T-helper 22 cell (primary cell): ENCODE measurements at places on chromosomes 1 and 21.

DNA sequence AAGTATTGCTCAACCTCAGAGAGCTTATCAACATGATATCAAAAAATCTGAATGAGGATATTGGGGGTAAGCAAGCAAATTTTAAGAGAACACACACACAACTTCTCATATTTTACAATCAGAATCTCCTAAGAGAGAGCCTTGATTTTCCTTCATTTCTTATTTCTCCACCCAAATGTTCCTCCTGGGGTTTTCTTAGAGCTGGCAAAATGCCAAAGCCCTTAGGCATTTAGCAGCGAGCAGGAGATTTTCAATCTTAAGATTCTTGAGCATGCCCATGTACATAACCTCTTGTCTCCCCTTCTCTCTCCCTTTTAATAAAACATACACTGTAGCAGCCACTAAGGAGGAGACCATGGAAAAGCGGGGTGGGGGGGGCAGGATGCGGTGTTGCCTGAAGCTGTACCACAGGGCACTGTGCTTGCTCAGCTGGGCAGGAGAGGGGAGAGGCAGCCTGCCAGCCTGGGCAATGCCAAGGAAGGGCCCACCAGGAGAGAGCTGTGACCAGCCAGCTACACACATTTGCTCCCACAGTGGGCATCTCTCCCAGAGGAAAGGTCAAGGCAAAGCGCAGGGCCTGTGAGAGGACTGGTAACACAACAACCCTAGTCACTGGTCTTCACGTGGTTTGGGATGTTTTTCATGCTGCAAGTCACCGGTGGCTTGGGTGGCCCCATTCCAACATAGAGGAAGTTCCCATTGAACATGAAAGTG, 4.3 kb downstream of the BRINP2 start:
- no peak for DNase-seq

DNA sequence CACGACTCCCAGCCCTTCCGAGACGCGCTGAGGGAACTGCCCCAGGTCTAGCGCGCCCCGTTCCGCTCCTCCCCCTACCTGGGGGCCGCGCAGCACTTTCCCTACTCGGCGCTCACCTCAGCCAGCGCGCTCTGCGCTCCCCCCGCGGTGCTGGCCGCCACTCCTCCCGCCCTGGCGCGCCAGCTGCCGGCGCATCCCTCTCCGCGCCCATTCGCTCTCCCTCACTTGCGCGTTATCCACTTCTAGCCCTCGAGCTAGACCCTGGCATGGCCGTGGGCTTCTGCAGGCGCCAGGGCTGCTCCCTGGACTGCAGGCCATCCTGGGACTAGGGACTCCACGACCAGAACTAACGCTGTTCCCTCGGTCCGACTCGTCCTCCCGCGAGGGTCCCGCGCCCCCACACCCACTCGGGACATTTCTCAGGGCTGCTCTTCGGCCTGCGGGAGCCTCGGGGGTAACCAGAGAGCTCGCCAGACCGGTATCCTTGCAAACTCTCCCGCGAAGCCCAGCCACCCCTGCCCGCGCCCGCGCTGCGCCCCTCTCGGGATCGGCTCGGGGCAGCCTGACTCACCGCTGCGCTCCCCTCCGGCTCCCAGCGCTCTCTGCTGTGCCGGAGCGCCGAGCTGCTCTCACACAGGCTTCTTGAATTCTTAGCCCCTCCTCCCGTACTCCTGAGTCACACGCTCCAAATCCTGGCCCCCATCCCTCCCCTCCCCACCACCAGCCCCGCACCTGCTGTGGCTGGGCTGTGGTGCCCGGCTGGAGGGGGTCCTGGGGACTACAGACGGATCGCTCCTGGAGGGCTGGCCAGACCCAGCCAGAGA, at the start of gene NGF:
Gene NGF, minus strand, starts transcription at position 617 of the 824 bp plus-strand sequence. CDS start 51,454 bp downstream, outside the sequence.
- no peak for DNase-seq

GRCh38 chr1:91596474-91596873, 95.8 kb downstream of the CDC7 start:
- DNase-seq = no peak

GRCh38 chr1:196324345-196324744, 283.9 kb downstream of the KCNT2 start:
- DNase-seq = no peak

DNA sequence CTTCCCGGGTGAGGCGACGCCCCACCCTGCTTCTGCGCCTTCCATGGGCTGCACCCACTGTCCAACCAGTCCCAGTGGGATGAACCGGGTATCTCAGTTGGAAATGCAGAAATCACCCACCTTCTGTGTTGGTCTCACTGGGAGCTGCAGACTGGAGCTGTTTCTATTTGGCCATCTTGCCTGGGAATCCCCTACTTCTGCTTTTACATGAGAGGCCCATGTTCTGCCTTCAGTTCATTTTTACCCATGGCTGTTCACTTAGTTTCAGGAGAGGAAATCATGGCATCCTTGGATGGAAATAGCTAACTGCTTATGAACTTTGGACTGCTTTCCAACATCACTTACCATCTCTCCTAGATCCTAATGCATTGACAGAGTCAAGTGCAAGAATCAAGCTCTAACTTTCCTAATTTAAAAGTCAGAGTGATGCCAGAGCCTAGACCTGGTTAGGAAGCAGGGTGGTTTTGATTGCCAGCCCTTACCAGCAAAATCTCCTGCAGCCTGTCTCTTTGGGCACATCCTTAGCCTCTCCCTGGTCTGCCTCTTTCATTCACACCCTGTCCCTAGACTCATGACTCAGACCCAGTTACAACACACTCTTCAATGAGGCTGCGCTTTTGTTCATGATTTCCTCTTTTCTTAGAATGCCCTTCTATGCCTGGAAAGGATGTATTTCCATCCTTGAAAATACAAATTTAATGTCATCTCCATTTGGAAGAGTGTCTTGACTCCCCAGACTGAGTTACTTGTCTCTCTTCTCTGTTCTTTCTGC, 137.2 kb downstream of the KCTD3 start:
- DNase-seq = no peak

DNA sequence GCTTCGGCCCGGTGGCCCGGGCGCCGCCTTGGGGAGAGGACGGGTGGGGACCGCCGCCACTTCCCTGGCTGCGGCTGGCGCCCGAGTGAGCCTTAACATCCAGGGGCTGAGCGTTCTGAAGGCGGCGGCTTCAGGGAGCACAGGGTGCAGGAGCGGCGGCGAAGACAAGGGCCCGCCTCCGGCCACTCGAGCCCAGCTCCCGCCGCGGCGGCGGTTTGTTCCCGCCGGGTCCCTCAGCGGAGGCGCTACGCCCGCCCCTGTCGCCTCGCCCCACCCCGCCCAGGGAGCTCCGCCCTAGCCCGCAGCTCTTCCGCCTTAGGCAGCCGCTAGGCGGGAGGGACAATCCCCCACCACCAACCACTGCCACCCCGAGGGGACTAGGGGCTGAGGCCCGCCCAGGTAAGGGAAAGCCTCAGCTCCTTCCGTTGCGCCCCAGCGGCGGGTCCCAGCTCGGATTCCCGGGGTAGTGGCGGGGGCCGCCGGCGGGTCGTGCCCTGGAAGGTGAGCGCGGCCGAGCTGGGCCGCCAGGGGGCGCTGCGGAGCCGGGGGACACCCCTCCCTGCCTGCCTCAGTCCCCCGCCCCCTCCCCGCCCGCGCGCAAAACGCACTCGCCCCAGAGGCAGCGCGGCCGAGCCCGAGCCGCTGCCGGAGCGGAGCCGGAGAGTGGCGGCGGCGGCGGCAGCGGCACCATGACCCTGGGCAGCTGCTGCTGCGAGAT, at the start of gene FOXD2:
Gene FOXD2, plus strand, starts transcription at position 598 of the 718 bp plus-strand sequence. Its CDS starts 92 bp downstream, at position 690.
- DNase-seq = peak; percentile 89

- no peak for DNase-seq
These were observed 753 bp downstream of the KIF1B start for GRCh38 chr1:10210841-10211804.

- no peak for DNase-seq
These were observed 8.6 kb upstream of the CNN3 start for GRCh38 chr1:94935476-94935875.

GRCh38 chr1:45304311-45305081, 22.2 kb upstream of the HPDL start:
- no peak for DNase-seq

DNA sequence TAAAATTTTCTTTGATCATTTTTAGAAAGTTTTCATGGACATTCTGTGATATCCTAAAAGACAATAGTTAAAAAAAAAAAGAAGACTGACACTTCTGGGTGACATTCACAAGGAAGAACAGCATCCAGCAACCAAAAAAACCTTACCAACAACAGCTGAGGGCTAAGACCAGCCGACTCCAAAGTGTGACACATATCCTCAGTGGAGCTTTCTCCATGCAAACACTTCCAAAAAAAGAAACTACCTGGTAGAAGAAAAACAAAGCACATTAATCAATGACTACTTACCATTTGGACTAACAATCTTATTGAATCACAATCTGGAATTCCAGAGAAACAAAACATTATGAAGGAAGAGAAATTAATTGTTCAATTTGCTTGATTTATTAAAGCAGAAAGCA, 88.2 kb downstream of the IARS2 start:
- DNase-seq = no peak

- no peak for DNase-seq
These were observed 56.2 kb downstream of the BTBD8 start for GRCh38 chr1:92136341-92136740.

DNA sequence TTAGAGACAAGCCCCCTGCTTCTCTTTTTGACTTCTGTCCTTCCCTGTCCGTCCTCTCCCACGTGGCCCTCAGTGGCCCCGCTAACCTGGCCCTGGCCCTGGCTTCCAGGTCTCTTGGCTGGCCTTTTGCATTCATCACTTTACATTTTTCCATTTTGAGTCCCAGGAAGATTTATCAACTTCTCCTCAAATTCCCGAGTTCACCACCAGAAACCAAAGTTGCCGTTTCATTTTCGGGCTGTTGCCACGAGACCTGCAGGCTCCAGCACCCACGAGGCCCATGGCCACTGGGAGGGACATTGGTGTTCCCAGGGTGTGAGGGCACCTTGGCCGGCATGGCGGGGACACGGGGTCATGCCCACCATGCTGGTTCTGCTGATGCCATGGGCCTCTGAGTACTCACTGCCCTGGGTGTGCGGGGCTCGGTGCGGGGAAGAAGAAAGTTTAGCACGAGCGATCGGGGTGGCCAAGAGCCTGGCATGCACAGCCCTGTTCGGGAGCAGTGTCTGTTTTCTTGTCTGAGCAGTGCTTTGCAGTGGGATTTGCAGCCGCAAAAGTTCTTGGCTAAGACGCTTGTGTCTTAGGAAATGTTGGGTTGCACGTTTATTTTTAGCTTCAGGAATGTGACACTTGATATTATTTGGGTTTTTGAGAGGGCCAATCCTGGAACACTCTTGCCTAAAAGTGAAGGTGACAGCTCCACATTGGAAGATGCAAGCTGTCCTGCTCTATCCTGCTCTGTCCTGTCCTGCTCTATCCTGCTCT, 40.4 kb upstream of the ADARB1 start:
- DNase-seq = no peak

- no peak for DNase-seq
These were observed 9.7 kb upstream of the NPPB start for GRCh38 chr1:11868331-11868980.

DNA sequence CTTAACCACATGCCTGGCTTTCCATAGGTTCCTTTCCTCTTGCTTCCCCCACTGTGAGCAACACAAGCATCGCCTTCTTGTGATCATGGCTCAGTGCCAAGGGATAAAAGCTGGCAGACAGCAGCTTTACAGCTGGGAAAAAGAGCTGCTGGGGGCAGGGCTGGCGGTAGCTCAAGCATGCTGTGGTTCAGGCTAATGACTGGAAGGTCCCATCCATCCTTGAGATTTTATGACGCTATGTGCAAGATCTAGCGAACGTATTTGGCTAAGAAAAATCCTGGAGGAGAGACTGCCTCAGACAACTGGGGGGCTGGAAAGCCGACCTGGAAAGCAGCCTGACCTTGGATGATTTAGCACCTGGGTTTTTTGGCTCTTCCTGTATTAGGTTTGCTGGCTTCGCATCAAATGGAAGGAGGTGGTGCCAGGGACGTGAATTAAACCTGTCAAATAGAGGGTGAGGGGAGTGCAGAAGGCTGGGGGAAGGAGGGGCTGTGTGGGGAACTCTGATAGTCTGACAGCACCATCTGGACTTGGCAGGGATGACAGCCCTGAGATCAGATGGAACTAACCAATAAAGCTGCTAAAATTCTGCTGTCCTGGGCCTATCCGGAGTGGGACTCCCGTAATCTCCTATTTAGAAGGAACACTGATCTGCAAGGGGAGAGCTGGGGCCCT, 34.8 kb downstream of the ZMYND12 start:
- DNase-seq = no peak

GRCh38 chr21:32367158-32367557, 25.7 kb downstream of the URB1 start:
- no peak for DNase-seq

- DNase-seq = no peak
These were observed 24.6 kb downstream of the LRRC41 start for GRCh38 chr1:46278807-46279206.

DNA sequence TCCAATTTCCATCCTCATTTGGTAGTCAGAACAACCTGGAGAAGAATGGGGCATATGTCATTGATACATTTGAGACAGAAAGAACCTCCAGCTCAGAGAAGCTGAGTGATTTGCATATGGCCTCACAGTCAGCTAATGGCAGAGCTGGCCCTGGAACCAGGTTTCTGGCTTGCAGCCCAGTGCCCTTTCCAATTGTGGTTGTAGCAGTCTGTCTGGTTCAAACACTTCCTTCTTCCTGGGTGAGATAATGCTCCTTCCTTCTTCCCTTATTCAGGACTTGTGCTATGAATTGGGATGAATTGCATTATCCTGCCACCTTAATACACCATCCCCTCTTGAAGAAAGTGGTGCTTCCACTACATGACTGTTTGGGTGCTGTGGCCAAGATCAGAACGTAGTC, 24.2 kb downstream of the SLC5A9 start:
- no peak for DNase-seq

DNA sequence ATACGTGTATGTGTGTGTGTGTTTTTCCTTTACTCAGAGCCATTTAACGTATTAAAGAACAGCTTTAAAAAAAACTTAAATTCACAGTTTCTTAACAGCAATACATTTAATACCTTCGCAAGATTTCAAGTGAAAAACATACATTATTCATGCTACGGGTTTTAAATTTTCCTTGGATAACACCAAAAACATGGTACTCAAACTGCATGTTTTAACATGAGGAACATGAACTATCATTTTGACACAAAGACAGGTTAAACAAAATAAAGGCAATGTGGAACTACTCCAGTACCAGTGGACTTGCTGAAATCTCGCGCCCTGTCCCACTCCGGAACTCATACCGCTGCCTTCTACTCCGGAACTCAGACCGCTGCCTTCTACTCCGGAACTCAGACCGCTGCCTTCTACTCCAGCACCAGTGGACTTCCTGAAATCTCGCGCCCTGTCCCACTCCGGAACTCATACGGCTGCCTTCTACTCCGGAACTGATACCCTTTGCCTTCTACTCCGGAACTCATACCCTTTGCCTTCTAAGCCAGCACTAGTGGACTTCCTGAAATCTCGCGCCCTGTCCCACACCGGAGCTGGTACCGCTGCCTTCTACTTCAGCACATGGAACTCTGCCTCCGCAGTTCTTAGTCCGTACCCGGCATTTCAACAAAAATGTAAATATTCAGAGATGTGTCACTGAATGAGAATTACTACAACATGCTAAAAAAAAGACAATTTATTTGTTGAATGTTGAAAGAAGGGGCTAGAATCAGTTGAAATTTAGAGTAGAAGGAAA, 148.6 kb downstream of the NCAM2 start:
- no peak for DNase-seq

GRCh38 chr1:240111558-240111957, 19.9 kb downstream of the FMN2 start:
- DNase-seq = no peak

- DNase-seq = no peak
These were observed 94.7 kb downstream of the CCDC185 start for GRCh38 chr1:223487887-223488259.

- DNase-seq = no peak
These were observed 20.7 kb downstream of the PDIK1L start for GRCh38 chr1:26132128-26132833.
